ENCODE measurements at places on chromosomes 5 and 9. TPM values are rescaled to one million over a fixed set of nuclear protein-coding genes. Genes with fewer than 3 reads are reported as not detected.

Gene STPG3
- not detected for total RNA-seq

GRCh38 chr5:52342361-52342760, 445.4 kb upstream of the ITGA1 start:
- no peak for DNase-seq

GRCh38 chr5:37552770-37553719, 173.9 kb downstream of the WDR70 start:
- DNase-seq, result no peak

DNA sequence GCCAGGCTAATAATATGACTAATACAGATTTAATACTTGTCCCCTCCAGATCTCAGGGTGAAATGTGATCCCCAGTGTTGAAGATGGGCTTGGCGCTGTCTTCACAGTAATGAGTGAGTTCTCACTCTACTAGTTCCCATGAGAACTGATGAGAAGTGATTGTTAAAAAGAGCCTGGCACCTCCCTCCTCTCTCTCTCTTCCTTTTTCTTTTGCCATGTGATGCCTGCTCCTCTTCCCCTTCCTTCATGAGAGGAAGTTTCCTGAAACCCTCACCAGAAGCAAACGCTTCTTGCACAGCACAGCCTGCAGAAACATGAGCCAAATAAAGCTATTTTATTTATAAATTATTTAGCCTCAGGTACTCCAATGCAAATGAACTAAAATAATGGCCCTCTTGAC, 55.2 kb downstream of the GLDC start:
- DNase-seq, result no peak

- no peak for DNase-seq
Observed at GRCh38 chr5:176180781-176181180, 57.4 kb upstream of the SIMC1 start.

Gene IL5
- total RNA-seq, result not detected

Gene HOMER1
- 7.8 TPM for total RNA-seq

- peak; percentile 35 for DNase-seq
Observed at GRCh38 chr9:83623679-83624076, 735 bp downstream of the IDNK start.

DNA sequence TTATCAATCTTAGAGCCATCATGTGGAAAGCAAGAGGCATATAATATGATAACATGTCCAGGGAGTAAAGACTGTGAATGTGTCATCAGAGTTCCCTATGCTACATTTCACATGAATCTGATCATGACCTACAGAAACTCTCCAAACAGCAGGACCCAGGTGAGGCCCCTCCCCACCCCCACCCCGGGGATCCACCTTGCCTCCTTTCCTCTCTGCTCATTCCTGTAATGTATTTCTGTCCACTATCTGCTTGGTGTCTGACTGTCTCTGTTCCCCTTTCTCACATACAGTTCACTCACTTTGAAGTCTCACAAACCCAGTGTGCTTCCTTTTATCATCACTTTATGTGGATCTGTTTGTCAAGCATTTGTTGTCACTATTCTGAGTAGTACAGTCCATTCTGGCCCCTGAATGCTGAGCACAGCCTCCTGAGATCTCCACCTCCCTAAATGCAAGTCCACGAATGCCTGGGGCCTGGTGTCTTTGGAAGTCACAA, 76.4 kb upstream of the SMARCA2 start:
- DNase-seq, result no peak

DNA sequence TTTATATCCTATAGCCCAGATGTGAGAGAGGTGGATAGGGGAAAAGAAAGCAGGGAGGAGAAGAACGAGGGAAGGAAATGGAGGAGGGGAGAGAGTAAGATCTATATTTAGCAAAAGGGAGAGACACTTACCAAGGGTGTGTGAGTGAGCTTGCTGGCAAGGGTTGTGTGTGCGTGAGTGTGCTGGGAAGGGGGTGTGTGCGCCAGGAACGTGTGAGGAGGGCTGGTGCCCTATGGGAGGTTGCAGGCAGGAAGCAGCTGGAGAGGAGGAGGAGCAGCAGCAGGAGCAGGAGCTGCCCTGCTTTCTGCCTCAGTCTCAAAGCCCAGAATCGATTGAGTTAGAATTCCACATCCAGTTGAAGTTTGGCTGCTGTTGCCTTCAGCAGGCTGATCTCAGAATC, 148.3 kb upstream of the RUSC2 start:
- peak; percentile 80 for DNase-seq

Gene PLPP1
- 40.7 TPM for total RNA-seq

Gene IL33
- 0.11 TPM for total RNA-seq

DNA sequence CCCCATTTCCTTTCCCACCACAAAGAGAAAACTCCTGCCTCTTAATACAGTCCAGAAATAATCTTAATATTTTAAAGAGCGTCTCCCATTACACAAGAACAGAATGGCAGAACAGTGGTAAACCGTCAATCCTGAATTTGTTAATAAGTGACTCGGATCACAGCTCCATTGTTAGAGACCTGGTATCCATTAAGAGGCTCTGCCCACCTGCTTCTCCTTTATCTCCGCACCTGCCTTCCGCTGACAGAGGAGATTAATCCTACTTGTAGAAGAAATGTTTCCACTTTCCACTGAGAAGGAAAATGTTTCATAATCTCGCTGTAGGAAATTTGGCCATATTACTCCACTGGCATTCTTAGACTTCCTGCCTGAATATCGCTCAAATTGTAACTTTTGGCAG, 1493.2 kb downstream of the MAT2B start:
- DNase-seq, result no peak

DNA sequence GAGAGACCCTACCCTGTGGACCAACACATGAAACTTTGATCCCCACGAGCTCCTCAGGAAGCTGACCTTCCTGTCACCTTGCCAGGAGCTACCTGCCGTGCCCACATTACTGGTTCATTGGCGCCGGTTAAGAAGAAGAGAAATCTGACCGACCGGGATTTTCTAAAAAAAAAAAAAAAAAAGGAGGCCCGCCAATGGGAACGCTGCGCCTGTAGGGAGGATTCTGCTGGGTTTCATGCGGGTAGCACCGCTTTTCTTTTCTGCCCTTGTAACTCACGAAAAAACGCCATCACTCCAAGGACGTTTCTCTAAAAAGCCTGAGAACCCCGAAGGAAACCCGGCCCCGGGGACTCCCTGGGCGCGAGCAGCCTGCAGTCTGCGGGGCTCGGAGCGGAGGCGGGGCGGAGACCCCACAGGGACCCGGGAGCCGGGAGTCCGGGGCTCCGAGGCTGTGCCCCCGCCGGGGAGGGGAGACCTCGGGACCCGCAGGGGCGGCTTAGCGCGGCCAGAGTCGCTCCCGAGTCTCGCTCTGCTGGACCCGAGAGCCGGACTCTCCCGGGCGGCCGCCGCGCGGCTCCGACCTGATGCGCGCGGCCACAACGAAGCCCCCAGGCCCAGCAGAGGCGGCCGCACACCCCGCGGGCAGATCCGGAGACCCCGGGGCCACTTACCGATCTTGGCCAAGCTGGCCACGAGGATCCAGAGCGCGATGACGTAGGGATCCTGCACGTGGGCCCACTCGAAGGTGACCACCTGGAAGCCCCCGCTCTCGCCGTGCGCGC, 617 bp downstream of the SLC9A3 start:
- no peak for DNase-seq

Gene REEP2
- total RNA-seq, result 11.0 TPM

Gene HTR1A
- total RNA-seq, result not detected

DNA sequence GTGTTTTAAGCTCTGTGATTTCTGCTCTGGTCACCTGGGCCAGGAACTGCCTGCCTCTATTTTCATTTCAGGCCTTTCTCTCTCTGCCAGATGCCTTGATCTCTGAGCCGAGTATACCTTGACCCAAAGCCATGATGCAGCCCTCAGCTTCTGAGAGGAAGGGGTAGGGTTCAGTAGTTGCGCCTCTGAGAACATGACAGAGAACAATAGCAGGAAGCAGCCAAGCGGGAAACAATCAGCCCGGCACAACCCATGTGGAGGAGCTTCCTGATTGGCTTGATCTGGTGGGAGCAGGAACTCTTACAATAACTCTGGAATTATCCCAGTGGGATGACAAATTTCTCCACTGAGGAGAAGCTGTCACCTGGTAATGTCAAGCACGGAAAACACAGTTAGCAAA, 127.4 kb downstream of the PALM2AKAP2 start:
- DNase-seq, result no peak

GRCh38 chr5:87195104-87195591, 72.5 kb upstream of the RASA1 start:
- DNase-seq, result peak; percentile 78

Gene AMBP
- not detected for total RNA-seq

DNA sequence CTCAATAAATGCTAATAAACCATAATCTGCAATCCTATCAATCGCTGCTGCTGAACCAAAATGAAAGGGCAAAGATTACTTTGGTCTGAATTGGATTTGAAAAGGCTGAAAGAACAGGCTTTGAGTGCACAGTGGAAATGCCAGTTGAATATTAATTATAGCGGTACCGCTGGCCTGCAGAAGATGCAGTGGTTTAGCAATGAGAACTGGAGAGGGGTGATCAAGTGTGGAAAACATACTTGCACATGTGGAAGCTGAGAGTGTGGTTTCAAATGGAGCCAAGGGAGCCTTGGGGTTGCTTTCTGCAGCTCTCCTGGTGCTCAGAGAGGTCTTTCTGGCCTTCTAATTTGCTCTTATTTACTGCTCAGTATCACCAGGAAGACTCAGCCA, 133.9 kb downstream of the PTTG1 start:
- no peak for DNase-seq

DNA sequence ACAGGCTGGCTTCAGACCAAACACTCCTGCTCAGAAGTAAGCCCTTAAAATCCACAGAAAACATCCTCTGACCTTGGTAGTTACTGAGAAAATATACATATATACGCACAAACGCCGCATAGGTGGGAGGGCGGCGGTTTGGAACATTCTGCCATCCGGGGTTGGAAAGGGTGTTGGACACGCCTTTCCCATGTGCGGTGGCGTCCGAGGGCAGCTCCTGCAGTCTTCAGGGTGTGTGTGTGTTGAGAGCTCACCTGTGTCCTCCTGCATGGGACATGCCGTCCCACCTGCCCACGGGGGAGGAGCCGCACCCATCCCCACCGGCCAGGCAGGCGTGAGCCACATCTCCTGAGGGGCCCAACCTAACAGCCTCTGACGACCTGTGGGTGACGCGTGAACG, 28.2 kb downstream of the SLC9A3 start:
- no peak for DNase-seq

Gene LCN9
- not detected for total RNA-seq

DNA sequence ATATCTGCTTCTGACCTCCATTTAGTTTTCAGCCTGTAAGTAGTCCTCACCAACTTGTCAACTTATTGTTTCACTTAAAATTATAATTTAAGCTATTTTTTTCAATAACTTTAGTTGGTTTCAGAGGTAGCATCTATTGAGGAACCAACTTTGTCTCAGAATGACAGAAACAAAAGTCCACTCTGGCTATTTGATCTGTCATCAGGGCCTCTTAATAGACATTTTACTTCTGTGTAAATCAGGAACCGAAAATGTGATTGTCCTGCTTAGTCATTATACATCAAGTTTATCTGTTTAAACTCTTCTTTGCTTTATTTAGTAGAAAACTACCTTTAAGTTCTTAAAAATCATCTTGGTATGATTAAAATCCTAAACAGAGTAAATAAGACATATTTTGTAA, 820.8 kb upstream of the EDIL3 start:
- DNase-seq, result no peak

DNA sequence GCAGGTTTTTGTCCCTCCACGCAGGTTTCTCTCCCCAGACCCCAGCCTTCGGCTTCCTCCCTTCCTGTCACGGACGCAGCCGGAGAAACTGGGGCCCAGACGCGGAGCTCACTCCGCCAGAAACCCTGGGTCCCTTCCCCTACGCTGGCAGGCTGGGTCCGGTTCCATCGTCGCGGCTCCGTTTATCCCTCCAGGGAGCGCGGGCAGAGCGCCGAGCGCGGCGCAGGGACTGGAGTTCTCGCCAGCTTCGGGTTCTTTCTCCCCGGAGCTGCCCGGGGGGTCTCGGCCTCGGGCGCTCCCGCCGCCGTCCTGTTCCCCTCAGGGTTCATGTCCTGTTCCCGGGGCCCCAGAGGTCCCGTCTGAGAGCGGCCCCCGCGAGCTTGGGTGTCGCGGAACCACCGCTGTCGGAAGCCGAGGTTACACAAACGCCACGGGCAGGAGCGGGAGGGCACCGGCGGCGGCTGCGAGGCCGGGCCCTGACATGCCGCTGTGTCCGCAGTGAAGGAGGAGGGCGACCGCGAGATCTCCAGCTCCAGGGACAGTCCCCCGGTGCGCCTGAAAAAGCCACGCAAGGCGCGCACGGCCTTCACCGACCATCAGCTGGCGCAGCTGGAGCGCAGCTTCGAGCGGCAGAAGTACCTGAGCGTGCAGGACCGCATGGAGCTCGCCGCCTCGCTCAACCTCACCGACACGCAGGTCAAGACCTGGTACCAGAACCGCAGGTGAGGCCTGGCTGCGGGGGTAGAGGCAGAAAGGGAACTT, 4.6 kb downstream of the BARHL1 start:
- no peak for DNase-seq

Gene DDX46
- 24.4 TPM for total RNA-seq

- DNase-seq, result peak; percentile 44
Observed at GRCh38 chr9:105245029-105245890, 809 bp downstream of the SLC44A1 start.

Gene KIF4B
- 0.06 TPM for total RNA-seq

Gene SVEP1
- total RNA-seq, result 1.0 TPM

DNA sequence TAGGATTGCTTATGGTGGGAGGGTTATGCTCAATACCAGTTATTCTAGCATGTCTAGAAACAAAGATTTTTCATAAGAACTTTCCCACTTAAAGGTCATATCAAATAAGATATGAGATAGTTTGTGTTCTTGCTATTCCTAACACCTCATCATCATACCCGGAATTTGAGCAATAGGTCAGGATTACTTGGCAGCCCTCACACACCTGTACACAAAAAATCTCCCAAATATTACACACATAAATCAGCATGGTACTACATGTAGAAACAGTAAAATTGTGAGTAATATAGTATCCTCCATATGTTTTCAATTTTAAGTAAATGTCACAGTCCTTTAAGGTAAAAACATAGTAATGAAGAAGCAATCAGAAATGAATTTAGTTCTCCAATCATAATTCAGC, 113.7 kb downstream of the SLC25A46 start:
- no peak for DNase-seq

GRCh38 chr5:67381236-67381880, 184.8 kb upstream of the CD180 start:
- no peak for DNase-seq

- peak; percentile 87 for DNase-seq
Observed at GRCh38 chr5:10756549-10756948, 4.5 kb downstream of the DAP start.

GRCh38 chr9:107375001-107375400, 91.9 kb downstream of the RAD23B start:
- no peak for DNase-seq

Gene PCSK5
- total RNA-seq, result 11.9 TPM

DNA sequence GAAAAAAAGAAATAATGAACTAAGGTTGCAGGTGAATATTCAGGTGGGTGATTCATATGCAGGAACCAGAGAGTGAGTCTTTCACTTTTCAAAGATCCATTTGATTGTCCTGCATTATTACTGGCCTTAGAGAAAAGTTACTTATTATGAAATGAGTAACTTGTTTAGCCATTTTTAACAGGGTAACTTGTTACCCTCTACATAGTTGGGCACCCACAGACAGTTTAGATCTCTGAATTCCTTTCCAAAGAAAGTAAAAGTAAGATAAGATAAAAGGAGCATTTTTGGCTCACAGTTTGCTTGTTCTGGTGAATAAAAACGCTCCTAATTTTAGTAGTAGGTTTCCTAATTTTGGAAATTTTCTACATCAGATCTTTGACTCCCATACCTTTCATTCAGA, 54.1 kb upstream of the DAB2 start:
- no peak for DNase-seq

- DNase-seq, result no peak
Observed at GRCh38 chr5:136769093-136769492, 403.7 kb upstream of the TRPC7 start.

GRCh38 chr5:65100911-65101631, 332.3 kb downstream of the CWC27 start:
- DNase-seq, result peak; percentile 85

All from LHCN-M2 (cell line).